ENCODE measurements at places on chromosomes 3 and 15.

DNA sequence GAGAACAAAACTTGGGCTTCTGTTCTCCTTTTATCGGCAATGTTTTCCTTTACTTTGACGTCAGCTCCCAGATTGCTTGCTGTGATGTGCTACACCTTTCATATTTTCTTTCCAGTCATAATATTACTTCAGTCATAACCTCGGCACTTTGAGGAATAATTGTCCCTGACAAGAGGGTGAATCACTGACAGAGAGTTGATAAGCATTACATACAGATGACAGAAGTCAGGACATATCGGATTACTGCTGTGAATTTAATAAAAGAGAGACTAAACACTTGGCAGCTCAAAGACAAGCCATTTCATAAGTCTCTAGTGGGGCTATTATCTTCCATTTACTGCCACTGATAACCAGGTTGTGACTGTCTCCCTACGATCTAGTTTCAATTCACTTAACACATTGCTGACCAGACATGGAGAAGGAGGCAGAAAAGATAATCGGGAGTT is 362.1 kb upstream of the ARRDC4 start:
- DNase-seq: no peak

DNA sequence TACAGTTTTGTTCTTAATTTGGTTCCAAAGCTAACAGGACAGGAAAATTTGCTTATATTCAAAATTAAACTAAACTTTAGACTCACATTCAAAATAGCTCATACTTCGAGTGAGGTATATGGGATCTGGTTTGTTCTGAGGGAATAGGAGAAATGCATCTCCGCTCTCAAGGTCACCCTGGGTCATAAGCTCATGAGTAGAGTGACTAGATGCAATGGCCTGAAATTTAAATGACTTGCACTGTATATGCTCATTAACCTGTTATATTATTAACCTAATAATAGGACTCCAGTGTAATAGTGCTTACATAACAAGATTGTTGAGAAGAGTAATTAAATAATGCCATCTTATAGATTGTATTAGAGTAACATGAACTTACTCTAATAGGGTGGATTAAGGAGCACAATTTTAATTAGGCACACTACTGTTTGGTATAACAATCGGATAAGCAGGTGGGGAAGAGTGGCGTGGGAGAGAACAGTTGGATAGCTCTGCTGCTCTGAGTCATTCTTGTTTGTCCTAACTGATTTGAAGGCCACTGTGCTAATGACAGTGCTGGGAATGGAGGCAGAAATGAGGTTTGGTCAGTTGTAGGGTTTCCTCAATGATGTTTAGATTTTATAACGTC is 5.2 kb downstream of the NKTR start:
- no peak for DNase-seq

- DNase-seq: peak; percentile 65
These were observed 129.8 kb downstream of the SATB1 start for GRCh38 chr3:18295171-18295920.

GRCh38 chr15:100429116-100429728 is 87.4 kb upstream of the ADAMTS17 start:
- no peak for DNase-seq

DNA sequence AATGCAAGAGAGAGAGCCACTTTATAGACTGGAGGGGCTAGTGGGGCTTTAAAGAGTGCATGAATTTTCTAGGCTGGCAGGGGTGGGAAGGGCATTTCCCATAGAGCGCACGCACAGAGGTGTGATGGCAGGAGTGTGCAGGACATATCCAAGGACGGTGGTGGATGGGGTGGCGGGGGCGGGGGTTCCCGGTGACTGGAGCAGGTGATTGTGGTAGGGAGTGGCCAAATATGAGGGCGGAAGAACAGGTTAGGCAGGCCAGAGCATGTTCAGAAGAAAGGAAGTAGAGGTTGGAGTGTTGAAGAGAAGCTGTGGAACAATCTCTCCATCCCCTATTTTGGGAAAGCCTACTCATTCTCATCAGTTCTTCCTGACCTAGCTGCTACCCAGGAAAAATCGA is 18.1 kb downstream of the FAM81A start:
- no peak for DNase-seq

DNA sequence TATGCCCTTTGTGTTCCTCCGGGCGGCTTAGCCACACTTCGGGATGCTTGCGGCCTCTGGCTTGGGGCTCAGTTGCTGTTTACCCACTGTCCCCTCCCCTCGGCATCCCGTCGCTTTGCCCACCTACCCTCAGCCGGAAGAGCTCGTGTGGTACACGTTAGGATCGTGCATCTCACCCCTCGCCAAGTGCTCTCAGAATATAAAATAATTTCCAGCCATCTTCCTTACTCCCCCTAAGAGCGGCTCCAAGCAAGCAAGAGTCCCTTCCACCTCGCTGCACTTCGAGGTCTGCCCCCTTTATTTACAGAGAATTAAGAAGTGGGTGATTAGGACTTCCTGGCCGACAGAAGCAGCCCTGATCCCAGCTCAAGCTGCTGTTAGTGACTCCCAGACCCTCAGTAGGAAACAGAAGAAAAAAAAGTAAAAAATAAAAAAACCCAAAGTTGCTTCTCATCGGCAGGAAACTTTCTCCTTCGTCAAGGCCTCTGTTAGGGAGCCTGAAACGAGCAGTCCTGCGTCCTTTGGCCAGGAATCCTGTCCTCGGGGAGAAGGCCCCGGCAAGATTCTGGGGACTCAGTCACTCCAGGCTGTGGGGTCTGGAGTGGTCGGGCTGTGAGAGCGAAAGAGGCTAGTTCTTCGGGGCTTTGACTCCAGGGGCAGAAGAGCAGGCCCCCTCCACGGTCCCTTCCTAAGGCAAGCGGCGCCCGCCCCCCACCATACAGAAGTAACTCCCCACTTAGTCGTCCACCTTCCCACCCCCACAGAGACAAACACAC is 3.0 kb downstream of the MEIS2 start:
- no peak for DNase-seq

- DNase-seq: no peak
These were observed 21.4 kb downstream of the SECISBP2L start for GRCh38 chr15:49024840-49025239.

DNA sequence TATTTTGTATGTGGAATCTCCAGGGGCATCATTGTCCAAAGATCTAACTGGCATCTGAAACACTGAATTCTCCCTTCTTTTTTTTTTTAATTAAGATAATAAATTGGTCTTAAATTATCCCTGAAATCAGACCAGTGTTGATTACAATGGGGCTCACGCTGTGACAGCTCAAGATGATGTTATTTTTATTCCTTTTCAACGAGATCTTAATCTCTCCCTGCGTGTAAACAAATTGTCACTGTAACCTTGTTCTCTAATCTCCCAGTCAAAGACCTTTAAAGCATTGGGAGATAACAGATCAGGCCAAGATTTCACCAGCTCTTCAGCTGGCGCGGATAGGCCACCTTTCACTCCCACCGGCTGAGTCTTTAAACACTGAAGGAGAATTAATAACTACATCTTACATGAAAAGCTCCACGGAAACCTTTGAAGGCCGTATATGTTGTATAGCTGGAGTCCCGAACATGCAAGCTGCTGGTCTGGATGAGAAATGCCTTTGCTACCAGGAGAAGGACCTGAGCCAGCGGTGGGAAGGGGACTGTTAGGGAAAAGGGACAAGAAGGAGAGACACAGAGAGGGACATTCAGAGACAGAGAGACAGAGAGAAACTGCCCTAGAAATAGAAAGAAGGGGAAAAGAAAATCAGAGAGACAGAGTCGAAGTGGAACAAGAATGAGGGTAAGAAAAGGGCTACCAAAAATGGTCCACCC is 418.8 kb upstream of the NR2F2 start:
- DNase-seq: no peak

DNA sequence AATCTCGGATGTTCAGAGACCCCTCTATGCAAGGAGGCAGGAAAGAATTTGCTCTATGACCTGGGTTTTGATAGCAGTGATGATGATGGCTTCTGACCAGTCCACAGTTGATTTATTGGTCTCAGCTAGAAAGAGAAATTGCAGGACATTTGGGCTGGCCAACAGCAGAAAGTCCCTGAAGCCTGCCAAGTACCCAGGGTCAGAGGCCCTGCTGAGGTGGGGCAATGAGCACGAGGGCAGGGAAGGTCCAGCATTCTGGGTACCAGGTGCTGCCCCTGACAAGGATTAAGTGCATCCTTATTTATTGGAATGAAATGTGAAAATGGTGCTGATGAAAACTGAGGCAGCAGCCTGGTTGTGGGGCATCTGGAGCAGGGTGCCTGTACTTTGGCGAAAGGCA is 19.8 kb downstream of the C3orf62 start:
- DNase-seq: no peak

DNA sequence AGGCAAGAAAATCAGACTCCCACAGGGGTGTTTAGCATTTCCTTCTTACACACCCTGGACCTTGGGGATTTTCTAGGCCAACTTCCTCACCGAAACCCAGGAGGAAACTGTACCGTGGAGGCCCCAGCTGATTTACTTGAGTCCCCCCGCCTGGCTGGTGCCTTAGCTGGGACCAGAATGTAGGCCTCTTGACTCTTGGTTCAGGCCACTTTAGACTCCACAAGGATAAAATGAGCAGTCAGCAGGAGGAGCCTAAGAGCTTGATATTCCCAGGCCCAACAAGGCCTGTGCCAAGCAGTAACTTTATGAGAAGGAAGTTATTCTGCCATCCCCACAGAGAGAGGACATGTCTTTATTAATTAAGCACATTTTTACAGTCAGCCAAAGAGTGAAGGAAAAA is 4.6 kb upstream of the APBA2 start:
- DNase-seq: no peak

GRCh38 chr3:185555860-185556347 is 3.5 kb upstream of the LIPH start:
- no peak for DNase-seq

DNA sequence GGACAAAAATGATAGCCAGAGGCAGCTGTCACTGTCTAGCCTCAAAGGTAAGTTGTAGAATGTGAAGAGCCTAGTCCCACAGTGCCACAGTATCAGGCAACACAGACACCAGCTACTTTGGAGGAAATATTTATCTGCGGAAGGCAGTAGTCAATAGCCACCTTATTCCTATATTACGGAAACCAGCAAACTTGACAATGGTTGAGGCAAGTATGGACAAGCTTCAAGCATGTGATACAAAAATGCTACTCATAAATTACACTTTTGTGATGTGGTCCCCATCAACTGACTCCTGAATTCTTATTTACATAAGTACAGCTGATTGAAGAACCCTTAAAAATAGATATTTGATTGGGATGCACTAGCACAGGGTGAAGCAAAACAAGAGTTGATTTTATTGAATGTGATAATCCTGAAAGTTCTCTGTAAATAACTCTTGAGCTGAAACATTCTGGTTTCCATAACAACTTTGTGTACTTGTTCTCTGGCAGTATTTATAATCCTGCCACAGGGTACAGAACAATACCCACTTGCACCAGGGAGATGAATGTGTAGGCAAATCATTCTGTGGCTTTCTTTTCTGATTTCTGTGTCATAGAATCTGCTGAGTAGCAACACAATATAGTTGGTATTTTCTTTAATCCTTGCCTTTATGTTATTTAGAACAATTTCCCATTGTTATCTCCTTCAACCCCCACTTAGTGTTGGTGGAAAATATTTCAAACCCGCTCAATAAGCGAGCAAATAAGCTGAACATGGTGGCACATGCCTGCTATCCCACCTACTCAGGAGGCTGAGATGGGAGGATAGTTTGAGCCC is at the start of gene ANKUB1:
ANKUB1 (minus strand) TSS at position 103 of the 819 bp plus-strand sequence. CDS start 188 bp downstream, outside the sequence.
- no peak for DNase-seq

GRCh38 chr3:157333551-157333991 is 103.1 kb upstream of the PTX3 start:
- DNase-seq: no peak

DNA sequence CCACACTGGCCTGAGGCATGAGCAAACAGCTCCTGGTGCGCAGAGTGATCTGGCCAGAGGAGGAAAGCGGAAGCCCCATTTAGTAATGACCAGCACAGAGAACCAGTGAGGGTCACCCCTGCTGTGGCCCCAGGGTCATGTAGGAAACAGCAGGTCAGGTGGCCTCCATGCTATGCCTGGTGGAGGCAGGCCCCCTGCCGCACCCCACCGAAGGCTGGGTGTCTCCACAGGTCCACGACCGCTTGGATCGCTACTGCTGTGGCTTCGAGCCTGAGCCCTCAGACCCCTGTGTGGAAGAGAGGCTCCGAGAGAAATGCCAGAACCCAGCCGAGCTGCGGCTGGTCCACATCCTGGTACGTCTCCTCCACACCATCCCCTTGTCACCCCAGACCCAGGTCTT is 52.6 kb downstream of the POMGNT2 start:
- DNase-seq: no peak

DNA sequence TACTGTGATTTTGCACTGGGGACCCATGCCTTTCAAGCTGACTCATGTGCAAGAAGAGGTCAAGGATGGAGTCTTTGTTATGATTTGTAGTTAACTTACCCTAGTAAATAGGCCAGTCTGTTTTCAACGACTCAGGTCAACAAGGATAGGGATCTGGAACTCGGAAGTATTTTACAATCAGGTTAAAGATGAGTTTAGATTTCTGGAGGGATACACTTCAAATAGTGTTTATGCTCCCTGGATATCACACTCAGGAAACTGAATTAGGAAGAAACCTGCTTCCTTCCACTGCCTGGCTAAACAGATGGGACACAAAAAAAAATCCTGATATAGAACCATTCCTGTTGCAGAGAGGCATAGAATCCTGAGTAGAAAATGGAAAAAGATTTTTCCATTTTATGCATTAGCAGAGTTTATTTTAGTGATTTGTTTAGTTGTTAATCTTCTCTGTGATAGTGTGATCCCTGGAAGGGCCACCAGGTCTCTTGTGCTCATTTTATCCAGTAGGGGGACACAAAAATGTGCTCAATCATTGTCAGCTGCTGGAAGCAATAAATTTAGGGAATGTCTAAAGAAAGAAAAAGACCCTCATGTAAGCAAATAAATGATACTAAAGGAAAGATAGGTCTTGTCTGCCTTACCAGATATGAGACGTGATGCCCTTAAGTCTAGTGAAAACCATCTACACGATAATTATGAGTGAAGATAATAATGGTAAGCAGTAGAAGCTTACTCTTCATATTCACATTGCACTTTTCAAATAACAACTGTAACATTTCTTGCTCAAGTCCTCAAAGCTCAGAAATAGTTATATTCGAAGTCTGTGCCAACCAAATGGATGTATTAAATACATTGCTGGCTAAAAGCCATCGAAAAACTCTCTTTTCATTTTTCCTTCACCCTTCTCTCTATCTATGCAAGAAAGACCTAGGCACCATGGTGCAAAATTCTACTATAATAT is 452.1 kb upstream of the KCNMB2 start:
- DNase-seq: no peak

DNA sequence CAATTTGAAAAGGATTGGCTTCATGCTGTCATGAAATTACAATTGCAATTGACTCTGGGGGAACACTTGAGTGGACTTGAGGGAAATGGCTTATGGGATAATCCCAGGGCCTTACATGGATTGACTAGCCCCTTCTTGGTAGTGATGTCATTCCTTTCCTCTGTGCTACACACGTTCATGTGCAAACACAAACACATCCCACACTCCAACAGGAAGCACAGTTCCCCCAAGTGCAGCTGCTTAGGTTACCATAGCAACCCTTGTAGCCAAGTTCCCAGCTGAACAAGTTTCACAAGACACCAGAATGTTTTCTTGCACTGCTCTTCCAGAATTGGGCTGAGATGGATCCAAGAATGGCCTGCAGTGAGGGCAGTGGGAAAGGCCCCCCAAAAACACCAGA is 217.0 kb downstream of the ZNF621 start:
- DNase-seq: no peak
